ENCODE measurements at places on chromosomes 2 and 18.

GRCh38 chr2:102040229-102040628 is 48.5 kb downstream of the IL1R2 start:
- DNase-seq: no peak

- DNase-seq: no peak
Measured at GRCh38 chr2:157809212-157809611, 66.9 kb downstream of the ACVR1 start.

GRCh38 chr2:216678813-216679657 is 16.3 kb downstream of the IGFBP5 start:
- DNase-seq: no peak

- peak; percentile 38 for DNase-seq
Measured at GRCh38 chr2:54899576-54900200, 150.6 kb downstream of the RTN4 start.

DNA sequence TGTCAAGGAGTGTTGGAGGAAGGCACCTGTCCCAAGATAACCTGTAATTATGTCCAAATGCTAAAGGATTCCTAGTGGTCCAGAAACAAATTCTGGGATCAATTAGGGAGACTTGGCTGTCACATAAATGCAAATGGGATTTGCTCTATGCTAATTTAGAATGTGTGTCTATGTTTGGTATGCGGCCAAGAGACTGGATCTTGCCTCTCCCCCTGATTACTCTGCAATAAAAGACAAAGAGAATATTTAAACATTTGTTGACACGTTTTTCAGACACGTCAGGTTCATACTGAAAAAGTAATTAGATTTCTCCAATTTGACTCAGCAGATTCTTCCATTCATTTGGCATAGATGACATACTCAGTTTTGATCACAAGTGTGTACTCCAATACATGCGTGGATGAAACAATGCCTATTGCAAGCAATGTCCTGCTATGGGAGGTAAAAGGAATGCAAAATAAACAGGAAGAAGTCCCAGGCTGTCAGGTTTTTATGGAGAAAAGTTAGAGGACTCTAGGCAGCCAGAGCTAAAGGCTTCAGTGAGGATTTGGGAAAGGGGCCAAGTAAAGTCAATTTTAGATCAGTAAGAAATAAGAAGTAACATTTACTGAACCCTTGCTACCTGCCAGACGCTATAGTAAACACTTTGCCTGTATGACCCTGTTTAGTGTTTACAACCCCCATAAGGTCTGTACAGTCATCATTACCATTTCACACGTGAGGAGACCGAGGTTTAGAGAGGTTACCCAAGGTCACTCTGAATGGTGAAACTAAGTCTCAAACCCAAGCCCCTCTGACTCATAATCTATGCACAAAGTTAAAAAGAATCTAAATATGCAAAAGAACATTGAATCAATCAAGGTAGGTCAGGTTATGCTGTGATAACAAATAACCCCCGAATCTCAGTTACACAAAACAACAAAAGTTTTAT is 7.8 kb downstream of the ANTXR1 start:
- no peak for DNase-seq

DNA sequence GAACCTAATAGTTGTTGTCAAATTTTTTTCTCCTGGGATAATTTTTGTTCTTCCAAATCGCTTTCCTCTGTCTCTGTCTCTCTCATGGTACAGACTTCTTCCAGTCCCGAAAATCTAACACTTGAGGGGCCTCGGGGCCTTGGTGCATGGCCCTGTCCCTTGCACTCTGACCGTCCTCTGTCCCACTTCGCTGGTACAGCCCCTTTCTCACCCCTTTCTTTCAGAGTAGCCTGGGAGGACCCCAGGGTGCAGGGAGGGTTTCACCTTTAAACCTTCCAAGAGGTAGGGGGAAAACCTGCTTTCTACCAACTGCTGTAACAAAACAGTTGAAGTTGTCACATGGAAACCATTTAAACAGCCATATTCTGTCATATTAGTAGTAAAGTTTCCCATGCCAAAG is 22.2 kb upstream of the FAHD2A start:
- no peak for DNase-seq

- no peak for DNase-seq
Measured at GRCh38 chr2:21770787-21771186, 647.0 kb downstream of the TDRD15 start.

GRCh38 chr2:122384768-122385333 is 629.4 kb downstream of the TSN start:
- no peak for DNase-seq

DNA sequence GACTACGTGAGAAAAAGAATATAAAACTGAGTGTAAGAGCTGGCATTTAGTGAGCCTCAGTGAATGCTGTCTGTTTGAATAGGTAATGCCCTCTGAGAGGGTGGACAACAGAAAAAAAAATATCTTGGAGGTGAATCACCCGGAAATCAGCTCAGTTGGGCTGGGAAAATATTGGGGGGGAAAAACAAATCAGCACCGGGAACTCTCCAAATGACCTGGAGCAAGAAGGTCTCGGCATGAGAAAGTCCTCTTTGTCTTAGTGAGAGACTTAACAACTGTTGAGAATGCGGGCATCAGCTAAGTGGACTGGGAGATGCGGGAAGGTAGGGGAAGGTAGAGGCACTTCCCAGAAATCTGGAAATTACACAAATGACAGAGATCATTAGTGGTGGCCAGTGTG is 109.4 kb upstream of the POU3F3 start:
- DNase-seq: no peak

GRCh38 chr2:203446071-203446481 is 89.0 kb downstream of the RAPH1 start:
- DNase-seq: no peak

DNA sequence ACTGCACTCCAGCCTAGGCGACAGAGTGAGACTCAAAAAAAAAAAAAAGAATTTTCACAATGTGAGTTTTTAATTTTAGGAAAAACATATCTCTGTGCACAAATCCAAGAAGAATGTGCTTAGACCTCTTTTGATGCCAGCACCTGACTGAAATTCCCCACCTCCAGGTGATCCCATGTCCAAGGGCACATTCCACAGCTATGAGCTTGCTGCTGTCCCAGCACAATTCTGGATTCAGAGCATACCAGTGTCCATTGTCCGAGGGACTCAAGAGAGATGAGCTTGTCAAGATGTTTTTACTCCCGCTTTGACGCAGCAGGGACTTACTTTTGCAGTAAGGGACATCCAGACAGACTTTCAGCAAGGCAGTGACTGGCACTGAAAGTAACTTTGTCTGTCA is 489.1 kb upstream of the ACVR2A start:
- no peak for DNase-seq

GRCh38 chr2:506451-506850 is 170.8 kb downstream of the TMEM18 start:
- DNase-seq: no peak

DNA sequence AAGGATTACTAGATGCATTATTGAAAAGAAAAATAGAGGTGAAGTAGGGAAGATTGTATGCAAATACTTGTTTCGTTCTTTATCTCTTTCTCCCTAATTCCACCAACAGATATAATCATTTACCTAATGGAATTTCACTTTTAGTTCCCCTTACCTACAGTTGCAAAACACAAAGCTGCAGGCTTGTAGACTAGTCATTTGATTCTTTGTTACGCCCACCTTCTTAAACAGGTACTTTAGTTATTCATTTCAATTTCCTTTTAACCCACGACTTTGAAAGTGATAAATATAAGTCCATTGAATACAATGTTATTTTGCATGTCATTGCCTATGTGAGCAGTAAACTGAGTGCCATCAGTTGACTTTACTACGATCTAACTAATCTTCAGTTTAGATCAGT is 3.9 kb upstream of the HRH4 start:
- no peak for DNase-seq

- DNase-seq: no peak
Measured at GRCh38 chr18:55405475-55405874, 182.5 kb downstream of the TCF4 start.

DNA sequence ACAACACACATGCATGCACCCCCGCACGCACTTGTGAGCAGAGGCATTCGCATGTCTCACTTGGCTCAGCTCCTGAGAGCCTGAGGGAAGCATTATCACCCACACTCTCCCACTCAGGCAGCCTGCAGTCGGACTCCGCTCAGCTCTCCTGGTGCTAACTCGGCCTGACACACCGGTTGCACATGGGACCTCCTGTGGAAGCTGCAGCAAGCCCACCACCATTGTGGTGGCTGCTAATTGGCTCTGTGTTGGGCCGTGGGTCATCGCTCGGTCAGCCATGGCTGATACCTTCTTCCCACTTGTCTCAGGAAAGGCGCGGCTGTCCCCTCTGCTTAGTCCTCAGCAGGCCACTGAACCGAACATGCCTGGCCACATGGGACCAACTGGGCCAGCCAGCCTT is 13.7 kb upstream of the TEX261 start:
- no peak for DNase-seq

GRCh38 chr2:161321944-161322648 is 13.9 kb downstream of the PSMD14 start:
- no peak for DNase-seq

DNA sequence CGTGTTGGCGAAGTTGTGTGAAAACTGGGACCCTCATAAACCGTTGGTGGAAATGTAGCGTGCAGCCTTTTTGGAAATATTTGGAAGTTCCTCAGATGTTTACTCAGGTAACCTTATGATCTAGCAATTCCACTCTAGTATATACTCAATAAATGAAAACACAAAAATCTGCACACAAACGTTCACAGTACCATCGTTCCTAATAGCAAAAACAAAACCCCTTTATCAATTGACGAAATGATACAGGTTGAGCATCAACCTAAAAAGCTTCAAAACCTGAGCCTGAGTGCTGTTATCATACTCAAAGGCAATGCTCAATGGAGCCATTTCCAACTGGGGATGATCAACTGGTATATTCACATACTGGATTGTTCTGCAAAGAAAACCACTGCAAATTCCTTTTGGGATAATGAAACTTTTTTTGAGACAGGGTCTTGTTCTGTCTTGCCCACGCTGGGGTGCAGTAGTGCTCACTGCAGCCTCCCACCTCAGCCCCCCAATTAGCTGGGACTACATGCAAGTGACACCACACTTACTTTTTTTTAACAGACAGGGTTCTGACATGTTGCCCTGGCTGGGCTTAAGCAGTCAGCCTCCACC is 777 bp upstream of the C18orf32 start:
- no peak for DNase-seq

- no peak for DNase-seq
Measured at GRCh38 chr2:227846831-227847230, 24.6 kb upstream of the DAW1 start.

- no peak for DNase-seq
Measured at GRCh38 chr2:163764566-163764965, 28.8 kb upstream of the FIGN start.

DNA sequence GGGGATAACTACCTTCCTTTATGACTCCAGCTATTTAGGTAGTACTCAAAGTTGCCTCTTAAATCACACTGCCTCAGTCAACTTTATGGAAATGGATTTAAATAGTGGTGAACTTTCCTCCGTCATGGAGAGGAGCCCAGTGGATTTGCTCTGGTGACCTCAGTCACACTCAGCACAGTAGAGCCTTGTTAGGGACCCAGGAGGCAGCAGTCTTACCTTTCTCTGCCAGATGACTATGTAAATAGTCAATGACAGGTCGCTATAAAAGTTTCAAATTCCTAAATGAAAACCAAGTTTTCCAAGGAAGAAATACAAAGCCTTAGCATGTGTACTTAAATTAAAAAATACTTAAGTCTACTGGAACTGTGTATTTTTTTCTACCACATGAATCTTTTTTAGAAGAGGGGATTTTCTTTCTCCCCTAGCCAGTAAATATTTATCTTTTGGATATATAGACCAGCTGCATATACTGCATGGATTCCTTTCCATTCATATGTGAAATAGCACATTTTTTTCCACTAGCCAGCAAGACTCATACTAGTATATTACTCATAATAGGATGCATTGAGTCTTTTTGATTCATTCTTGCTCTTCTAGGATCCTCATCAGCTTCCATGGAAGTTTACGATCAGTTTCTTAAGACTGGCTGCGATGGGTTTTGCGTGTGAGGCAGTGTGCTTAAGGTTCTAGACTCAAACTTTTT is 147.1 kb downstream of the FMNL2 start:
- no peak for DNase-seq

GRCh38 chr2:27249159-27249890 is 13.5 kb downstream of the SLC30A3 start:
- DNase-seq: no peak

GRCh38 chr2:205024822-205025518 is 479.7 kb downstream of the PARD3B start:
- no peak for DNase-seq

- DNase-seq: no peak
Measured at GRCh38 chr2:27977731-27978312, 87.3 kb downstream of the BABAM2 start.

DNA sequence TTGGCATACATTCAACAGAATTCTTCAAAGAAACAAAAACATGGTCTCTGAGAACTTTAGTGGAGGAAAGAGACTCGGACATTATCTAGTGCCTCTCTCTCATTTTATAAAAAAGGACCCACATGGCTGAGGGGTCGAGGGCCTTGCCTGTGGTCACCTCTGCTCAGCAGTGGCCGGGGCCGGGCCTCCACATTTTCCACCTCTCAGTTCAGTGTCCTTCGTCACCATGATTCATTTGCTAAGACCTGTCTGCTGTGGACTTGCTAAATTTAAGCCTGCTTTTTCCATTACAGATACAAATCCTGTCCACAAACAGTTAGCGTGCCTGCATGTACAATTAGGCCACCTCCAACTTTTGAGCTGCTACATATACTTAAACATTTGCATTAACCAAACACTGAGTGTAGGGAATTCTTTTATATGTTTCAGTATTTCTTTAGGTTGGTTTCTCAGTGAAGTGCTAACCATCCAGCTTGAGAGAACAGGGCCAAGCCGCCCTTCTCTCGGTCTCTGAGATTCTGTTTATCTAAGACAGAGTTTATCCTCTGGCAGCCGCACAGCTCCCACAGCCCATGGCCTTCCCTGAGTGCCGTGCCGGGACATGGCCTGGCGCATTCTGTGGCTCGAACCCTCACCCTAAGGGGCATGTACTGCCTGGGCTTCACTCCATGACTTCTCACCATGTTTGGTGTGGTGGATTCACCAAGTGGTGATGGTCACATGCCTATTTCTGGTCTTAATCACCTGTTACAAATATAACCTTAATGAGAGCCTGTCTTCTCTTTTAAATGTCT is 46.2 kb downstream of the COA5 start:
- no peak for DNase-seq

GRCh38 chr2:44295633-44296359 is 20.5 kb downstream of the SLC3A1 start:
- DNase-seq: peak; percentile 6
